ENCODE measurements at places on chromosomes 5 and 9.

GRCh38 chr5:39137819-39138451, 63.7 kb upstream of the RICTOR start:
- DNase-seq = no peak
- H3K4me3 ChIP-seq = no peak overlapping the region
- no peaks in the 10 kb centered on the region for H3K4me1 ChIP-seq
- H3K27me3 ChIP-seq = no peaks in the 10 kb centered on the region

- H3K27ac ChIP-seq = no peak overlapping the region
- H3K36me3 ChIP-seq = no peaks in the 10 kb centered on the region
Measured at GRCh38 chr5:171538681-171539080, 119.2 kb downstream of the FGF18 start.

DNA sequence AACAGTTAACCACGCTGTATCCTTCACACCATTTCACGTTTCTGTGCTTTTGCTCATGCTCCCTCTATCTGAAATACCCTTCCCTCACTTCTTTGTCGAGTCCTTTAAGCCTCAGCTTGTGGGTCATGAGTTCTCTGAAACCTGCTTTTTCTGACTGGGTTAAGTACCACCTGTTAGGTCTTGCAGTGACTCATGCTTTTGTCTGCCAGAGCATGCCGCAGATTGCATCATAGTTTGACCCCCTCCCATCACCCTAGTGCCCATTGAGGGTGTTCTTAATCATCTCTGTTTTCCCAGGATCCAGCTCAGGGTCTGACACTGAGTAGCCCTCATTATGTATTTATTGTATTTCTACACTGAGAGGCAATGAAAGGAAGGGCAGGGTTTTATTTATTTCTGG, 190.2 kb downstream of the ASTN2 start:
- H3K27ac ChIP-seq = peak overlapping the region; percentile 1
- peaks cover 10% of the 10 kb centered on the region for H3K4me1 ChIP-seq
- no peaks in the 10 kb centered on the region for H3K36me3 ChIP-seq

- H3K27ac ChIP-seq = no peak overlapping the region
- H3K4me3 ChIP-seq = no peak overlapping the region
- no peaks in the 10 kb centered on the region for H3K36me3 ChIP-seq
- H3K27me3 ChIP-seq = no peaks in the 10 kb centered on the region
- DNase-seq = no peak
Measured at GRCh38 chr9:88852794-88853193, 138.5 kb upstream of the S1PR3 start.

DNA sequence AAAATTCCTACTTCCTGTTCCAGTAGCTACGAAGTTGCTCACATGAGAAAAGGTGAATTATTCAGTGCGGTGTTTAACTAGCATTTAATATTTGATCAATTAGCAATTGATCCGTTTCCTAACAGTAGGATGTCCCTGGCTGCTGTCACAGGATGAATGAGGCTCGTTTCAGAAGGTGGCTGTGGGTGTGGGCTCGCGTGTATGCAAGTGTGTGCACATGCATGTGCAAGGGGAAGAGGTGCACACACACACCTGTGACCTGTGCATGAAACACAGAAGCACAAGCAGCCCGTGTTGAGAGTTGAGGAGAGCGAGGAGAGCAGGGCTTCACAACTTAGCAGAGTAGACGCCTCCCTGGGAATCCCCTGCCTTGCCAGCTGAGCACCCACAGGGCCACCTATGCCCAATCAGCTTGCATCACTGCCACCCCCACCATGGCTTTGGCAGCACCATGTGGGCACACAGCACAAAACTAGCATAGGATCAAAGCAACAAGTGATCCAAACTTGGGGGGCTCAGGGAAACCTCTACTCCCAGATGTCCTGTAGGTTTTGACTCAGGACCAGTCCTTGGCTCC, 107.2 kb downstream of the C5orf15 start:
- peaks cover 9% of the 10 kb centered on the region for H3K27me3 ChIP-seq
- H3K27ac ChIP-seq = no peak overlapping the region
- H3K36me3 ChIP-seq = peaks cover 20% of the 10 kb centered on the region
- no peak for DNase-seq

DNA sequence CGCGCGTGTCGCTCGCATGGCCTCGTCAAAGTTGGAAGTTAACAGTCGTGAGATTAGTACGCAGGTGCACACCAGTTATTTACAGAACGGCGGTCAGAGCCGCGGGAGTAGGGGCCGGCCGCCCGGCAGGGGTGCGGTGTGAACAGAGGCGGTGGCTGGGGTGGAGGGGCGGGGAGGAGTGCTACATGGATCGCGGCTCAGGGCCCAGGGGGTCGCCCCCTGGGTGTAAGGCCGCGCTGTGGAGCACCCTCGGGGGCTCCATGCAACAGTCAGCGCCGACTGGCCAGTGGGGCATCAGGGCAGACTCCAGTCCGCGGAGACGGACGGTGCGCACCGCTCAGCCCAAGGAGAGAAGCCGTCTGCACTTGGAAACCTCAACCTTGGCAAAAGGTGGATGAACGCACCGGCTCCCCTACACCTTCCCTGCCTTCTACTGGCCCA, 60.3 kb downstream of the ZNF354C start:
- DNase-seq = no peak
- H3K4me3 ChIP-seq = no peak overlapping the region
- peaks cover 3% of the 10 kb centered on the region for H3K36me3 ChIP-seq
- no peaks in the 10 kb centered on the region for H3K27me3 ChIP-seq

DNA sequence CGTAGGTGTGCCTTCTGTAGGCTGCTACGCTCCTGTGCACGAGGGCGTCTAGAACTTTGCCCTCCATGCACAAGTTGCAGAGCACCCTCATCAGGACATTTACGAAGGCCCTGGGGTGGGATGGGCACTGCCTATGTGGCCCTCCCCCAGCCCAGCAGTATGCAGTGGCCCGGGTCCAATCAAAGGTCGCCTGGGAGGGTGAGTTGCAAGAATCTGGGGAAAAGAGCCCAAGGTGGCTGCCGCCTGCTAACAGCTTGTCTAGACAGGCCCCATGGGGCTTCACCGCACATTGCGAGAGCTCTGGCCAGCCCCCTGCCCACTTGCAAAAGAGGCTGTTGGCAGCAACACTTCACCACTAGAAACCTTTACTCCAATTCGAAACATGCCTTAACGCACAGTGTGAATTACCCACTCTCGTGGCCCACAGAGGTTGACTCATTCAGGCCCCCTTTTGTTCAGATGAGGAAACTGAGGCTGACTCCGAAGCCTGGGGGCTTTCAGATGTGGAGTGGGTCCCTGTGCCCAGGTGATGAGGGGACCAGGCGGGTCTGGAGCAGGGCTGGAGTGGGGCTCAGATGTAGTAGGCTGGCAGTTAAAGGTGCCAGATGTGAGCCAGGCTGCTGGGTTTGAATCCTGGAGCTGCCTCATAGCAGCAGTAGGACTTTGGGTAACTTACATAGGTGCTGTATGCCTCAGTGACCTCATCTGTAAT, 31.8 kb upstream of the IL17B start:
- peaks cover 29% of the 10 kb centered on the region for H3K4me1 ChIP-seq
- no peaks in the 10 kb centered on the region for H3K27me3 ChIP-seq
- H3K36me3 ChIP-seq = no peaks in the 10 kb centered on the region

- DNase-seq = no peak
- H3K36me3 ChIP-seq = no peaks in the 10 kb centered on the region
- H3K27me3 ChIP-seq = peaks cover 8% of the 10 kb centered on the region
- no peak overlapping the region for H3K27ac ChIP-seq
Measured at GRCh38 chr9:124831642-124832364, 21.5 kb upstream of the WDR38 start.

- no peaks in the 10 kb centered on the region for H3K27me3 ChIP-seq
- peak overlapping the region; percentile 20 for H3K27ac ChIP-seq
- H3K36me3 ChIP-seq = peaks cover 79% of the 10 kb centered on the region
- DNase-seq = no peak
- peaks cover 33% of the 10 kb centered on the region for H3K4me1 ChIP-seq
Measured at GRCh38 chr5:33474931-33475499, 34.2 kb downstream of the TARS1 start.

DNA sequence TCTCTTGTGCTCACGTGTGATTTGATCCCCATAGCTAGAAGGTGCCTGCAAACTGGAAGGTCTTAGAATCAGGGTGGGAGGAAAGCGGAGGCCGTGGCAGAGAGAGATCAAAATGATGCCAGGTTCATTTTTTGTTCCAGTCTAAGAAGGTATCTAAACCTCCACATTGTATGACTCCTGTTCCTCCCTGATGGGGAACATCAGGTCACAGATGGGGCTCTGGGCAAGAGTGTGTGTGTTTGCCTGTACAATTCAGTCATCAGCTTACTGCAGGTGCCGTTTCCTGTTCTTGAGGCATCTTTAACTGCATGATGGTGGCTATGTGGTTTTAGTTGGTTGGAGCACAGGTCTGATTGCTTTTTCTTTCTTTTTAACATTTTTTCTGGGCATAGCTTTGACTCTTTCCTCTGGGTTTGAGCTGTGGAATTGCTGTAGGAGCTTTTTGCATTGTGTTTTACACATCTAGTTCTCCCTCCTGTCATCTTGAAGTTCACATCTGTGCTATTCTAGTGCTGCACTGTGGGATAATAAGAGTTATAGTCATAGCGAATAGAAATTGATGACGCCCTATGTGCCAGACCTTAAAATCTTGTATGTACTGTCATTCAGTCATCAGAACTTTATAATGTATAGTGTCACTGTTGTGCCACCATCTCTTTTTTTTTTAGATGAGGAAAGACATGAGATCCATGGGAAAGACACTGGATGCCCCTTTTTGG, 30.8 kb downstream of the ARHGAP26 start:
- no peak overlapping the region for H3K4me3 ChIP-seq
- H3K27me3 ChIP-seq = no peaks in the 10 kb centered on the region
- H3K36me3 ChIP-seq = no peaks in the 10 kb centered on the region
- no peak for DNase-seq

DNA sequence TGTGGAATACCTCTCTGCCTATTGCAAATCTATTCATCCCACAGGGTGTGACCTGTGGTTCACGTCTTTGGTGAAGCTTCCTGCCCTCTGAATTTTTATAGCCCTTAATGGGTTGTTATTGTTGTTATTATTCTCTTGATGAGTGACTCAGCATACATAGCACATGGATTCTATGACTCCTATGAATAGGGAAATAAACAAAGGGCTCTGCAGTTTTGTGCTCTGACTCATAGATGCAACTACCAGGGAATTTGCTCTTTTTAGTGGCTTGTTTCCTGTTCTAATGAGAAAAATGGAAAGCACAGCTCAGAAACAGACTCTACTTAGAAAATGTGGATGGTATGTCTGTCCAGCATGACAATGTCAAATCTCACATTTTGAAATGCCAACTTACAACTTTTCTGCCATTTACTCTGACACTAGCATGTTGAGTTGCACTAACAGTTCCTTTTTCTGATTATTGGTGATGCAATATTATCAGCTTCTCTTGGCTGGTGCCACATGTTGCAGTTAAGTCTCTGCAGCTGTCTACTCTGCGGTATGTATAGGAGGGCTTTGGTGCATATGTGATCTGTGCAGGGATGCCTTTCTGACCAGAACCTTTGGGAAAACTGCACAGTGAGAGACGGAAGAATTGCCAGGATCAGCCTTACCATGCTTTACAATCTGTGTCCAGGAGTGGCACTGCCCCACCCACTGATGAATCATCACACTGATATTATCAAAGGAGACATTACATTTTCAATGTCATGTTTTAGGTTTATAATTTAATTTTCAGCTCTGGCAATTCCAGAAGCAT, 996.4 kb upstream of the WWC1 start:
- H3K27me3 ChIP-seq = no peaks in the 10 kb centered on the region
- peaks cover 63% of the 10 kb centered on the region for H3K4me1 ChIP-seq
- peak overlapping the region; percentile 86 for H3K27ac ChIP-seq

GRCh38 chr9:105834404-105834803, 140.1 kb downstream of the TMEM38B start:
- H3K36me3 ChIP-seq = no peaks in the 10 kb centered on the region
- no peak overlapping the region for H3K27ac ChIP-seq
- DNase-seq = no peak

- no peak for DNase-seq
- no peaks in the 10 kb centered on the region for H3K4me1 ChIP-seq
- no peak overlapping the region for H3K4me3 ChIP-seq
- H3K36me3 ChIP-seq = no peaks in the 10 kb centered on the region
- H3K27ac ChIP-seq = no peak overlapping the region
Measured at GRCh38 chr5:166909926-166910325, 1381.5 kb upstream of the WWC1 start.

GRCh38 chr5:14190194-14191164, 47.3 kb downstream of the TRIO start:
- peaks cover 48% of the 10 kb centered on the region for H3K4me1 ChIP-seq
- H3K27ac ChIP-seq = no peak overlapping the region
- H3K36me3 ChIP-seq = no peaks in the 10 kb centered on the region
- DNase-seq = no peak
- no peaks in the 10 kb centered on the region for H3K27me3 ChIP-seq
- H3K4me3 ChIP-seq = no peak overlapping the region

DNA sequence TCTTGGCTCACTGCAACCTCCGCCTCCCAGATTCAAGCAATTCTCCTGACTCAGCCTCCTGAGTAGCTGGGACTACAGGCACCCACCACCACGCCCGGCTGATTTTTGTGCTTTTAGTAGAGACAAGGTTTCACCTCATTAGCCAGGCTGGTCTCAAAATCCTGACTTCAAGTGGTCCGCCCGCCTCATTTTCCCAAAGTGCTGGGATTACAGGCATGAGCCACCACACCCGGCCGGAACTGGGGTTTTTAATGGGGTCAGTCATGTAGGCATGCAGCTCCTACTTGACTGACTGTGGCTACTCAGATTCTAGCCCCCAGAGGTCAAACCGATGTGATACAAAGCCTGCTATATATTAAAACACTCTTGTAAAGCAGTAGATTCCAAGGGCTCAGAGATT, 631.7 kb downstream of the MAT2B start:
- H3K4me1 ChIP-seq = no peaks in the 10 kb centered on the region
- H3K36me3 ChIP-seq = peaks cover 16% of the 10 kb centered on the region
- H3K27ac ChIP-seq = no peak overlapping the region
- H3K27me3 ChIP-seq = no peaks in the 10 kb centered on the region

DNA sequence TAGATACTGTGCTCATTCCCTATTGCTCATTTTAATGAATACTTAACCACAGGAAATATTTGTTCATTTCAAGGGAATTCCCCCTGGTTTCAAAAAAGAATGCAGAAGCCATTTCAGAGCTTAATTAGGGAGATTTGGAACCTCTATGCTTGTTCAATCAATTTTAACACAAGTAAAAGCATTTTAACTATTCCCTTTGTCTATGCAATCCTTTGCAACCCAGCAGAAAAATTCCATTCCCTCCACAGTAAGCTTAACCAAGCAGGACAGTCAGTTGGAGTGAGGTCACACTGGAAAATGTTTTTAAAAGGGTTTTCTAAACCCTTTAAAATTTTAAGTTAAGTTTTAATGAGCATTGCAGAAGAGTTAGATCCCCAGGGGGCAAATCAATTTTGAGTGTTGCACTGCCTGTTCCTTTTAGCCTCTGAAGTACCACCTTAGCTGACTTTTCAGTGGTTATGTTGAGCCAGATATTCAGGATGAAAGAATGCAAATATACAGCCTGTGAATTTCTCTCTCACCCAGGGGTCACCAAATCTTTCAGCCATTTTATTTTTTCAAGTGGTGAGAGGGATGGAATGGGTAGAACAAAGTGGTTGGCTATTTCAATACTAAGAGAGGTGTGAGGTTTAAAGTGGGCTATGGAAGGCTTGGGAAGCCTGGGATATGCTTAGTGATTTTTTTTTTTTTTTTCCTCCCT, 356.2 kb upstream of the NUDT12 start:
- no peak overlapping the region for H3K4me3 ChIP-seq
- H3K4me1 ChIP-seq = peaks cover 25% of the 10 kb centered on the region
- H3K36me3 ChIP-seq = no peaks in the 10 kb centered on the region
- no peak for DNase-seq
- H3K27me3 ChIP-seq = no peaks in the 10 kb centered on the region
- peak overlapping the region; percentile 19 for H3K27ac ChIP-seq

- H3K27me3 ChIP-seq = no peaks in the 10 kb centered on the region
- no peaks in the 10 kb centered on the region for H3K36me3 ChIP-seq
- DNase-seq = no peak
- no peaks in the 10 kb centered on the region for H3K4me1 ChIP-seq
- H3K27ac ChIP-seq = no peak overlapping the region
Measured at GRCh38 chr9:75823151-75823550, 67.3 kb upstream of the PCSK5 start.

All from WTC11 (cell line).